ENCODE measurements at places on chromosomes 6 and 20.
A peak's percentile ranks its signal among the peaks of the same experiment; 100 is the strongest.

GRCh38 chr6:14459315-14459714 is 341.7 kb downstream of the CD83 start:
- peak; percentile 35 for DNase-seq

DNA sequence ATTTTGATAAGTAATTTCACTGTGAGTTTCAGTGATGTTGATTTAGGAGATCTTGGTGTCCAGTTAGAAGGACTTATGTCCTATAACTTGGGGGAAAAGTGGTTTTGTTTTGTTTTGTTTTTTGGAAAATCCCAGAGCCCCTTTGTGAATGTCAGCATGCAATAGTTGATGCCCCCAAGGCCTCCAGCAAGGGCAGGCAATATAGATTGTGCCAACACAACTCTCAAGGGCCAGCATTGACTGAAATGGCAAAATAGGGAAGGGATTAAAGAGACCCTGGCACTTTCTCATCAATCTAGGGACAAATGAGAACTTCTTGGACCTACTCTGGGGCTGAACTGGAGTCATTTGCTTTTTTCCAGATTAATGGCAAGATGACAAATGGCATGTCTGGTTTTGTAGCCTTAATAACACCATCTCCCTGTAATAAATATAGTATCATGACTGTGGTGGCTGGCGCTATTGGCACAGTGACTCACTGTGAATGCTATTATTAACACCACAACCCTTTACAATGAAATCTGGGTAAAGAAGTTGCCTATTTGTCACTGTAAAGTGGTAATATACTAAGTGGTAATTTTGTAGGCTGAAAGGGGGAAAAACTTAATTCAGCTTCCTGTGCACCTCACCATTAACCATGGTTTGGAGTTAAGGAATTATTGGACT is 51.8 kb downstream of the ABRACL start:
- peak; percentile 63 for DNase-seq

DNA sequence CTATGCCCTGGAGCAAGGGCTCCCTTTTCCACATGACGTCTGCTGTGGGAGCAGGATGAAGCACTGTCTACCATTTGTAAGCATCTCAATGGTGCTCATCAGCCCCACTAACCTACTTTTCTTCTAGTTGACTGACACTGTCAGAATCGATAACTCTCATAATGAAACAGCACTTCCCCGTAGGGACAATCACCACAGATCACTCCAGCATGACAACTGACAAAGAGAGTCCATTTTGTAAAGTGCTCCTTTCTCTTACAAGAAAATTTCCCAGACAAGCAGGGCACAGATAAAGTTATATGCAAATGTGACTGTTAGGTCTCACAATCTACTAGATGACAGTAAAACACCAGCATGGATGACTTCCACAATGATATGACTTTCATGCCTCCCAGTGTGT is 46.4 kb downstream of the HEBP2 start:
- no peak for DNase-seq

GRCh38 chr6:44123544-44123943 is 3.7 kb downstream of the MRPL14 start:
- DNase-seq, result no peak

GRCh38 chr20:3889489-3890397 is 556 bp downstream of the PANK2 start:
- no peak for DNase-seq

DNA sequence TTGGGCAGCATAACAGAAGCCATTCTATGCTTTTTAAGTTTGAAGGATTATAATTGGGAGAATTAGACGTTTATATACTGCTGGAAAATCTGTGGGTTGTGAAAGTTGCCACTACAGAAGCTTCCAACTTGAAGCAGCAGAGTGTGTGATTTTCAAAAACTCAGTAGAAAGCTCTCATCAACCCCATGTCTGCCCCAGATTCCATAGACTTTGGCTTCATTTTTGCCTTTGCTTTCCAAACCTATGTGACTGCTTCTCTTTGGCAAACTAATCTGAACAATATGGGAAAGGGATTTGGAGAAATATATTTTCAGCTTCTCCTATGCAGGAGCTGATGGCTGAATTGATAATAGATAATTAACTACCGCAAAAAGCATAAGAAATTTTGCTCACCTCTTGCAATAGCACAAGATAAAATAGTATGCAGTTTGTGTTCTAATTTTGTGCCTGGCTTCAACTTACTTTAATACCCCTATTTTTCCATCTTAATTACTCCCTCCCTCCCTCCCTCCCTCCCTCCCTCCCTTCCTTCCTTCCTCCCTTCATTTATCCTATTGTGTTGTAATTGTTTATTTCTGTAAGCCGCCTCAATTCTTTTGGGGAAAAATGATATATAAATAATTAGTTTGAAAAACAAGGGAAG is 214.1 kb upstream of the HS3ST5 start:
- DNase-seq, result no peak

- no peak for DNase-seq
These were observed 26.0 kb upstream of the MRGBP start for GRCh38 chr20:62770111-62770910.

DNA sequence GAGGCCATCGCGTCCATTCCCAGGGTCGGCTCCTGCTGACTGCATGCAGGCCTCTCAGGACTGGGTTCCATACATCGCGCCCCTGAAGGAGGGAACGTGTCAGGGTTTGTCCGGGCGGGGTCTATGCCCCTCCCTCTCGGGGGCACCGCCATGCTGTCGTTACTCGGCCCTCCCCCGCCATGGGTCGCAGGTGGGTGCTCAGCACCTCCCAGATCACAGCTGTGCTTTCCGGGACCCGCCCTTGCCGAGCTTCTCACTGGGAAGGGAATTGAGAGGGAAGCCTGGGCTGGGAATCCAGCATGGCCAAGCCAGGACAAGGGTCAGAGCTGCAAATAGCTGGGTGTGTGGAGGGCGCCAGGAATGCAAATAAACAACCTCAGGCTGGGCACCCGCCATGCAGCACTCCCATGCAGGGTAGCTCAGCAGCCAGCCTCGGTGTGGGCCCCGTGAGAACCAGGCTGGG is at the start of gene FRMD1:
Gene FRMD1 (minus strand): TSS at position 270 of the 463 bp plus-strand sequence. CDS start 118 bp downstream, at position 152.
- DNase-seq, result no peak

GRCh38 chr20:11467436-11467835 is 450.3 kb upstream of the BTBD3 start:
- DNase-seq, result peak; percentile 24

DNA sequence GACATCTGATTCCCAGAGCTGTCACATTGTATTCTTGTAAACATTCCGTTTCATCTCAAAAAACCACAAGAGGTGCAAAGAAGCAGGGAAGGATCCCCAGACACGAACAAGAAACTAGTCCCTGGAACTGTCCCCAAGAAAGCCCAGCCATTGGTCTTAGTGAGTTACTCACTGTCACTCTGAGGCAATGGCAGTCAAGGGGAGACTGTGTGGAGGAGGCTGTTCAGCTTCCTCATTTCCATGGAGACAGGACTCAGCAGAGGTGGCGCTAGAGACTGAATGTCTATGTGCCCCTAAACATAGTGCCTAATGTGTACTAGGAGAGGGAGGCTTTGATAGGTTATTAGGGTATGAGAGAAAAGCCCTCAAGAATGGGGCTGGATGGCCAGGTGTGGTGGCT is 11.1 kb downstream of the ULBP1 start:
- no peak for DNase-seq

- no peak for DNase-seq
These were observed 326.3 kb downstream of the RIMS1 start for GRCh38 chr6:72212686-72213085.

- no peak for DNase-seq
These were observed 131.8 kb downstream of the FOXA2 start for GRCh38 chr20:22452442-22453011.

- DNase-seq, result peak; percentile 41
These were observed at the start of gene SCRT2 for GRCh38 chr20:675453-676314. TSS of gene SCRT2 (minus strand) at chr20:675802. CDS start at chr20:675601, 201 bp downstream.

DNA sequence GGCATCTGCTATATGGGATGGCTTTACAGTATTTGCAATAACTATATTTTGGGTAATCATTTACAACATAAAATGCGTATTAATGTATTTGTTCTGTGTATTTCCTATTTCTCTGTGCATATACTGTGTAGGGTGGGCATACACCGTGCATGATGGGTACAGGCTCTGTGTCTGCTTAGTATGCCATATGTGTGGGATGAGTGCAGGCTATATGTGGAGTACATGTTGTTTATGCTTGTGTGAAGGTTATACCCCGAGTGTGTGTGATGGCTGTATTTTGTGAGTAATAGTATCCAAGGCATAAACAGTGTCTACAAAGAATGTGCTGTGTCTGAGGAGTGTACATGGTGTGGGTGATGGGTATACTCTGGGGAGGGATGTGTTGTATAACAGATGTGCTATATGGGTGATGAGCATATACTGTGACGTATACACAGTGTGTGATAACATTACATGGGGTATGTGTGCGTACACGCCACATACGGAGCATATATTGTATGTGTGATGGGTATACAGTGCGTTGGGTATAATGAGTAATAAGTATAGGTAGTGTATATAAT is 52.7 kb downstream of the CPXM1 start:
- DNase-seq, result no peak

DNA sequence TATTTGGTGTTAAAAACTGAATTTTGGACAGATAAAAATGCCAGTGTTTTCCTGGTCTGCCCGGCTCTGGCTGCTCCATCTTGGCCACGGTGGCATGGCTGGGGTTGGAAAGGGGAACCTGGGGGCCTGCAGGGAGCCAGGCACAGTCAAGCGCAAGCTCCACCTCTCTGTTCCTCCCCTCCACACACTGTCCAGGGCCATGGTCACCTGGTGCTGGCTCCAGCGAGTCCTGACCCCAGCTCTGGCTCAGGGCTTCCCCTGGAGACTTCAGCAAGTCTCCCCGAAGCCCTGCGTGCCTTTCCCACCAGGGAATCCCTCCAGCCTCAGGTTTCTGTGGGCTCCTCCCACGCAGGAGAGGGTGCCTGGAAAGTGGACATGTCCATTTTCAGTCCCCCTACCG is 298.5 kb downstream of the QKI start:
- DNase-seq, result no peak

GRCh38 chr6:126701676-126702560 is 362.0 kb downstream of the CENPW start:
- no peak for DNase-seq

DNA sequence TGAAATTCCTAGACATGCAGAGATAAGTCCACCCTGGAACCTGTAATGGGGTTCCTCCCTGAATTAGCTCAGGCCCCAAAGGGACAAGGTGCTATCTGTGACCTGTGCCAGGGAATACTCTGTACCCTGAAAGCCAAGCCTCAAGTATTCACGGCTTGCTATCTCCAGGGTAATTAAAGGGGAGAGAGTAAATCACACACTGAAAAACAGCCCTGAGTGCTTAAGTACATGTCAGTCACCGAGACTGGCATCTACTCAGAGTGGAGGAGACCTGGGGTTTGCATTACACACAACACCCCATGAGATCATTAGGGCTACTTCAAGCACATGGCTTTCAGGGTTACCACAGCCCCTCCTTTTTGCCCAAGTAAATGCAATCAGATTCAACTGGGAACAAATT is 188.1 kb downstream of the CD83 start:
- no peak for DNase-seq

GRCh38 chr6:43749461-43749860 is 20.6 kb upstream of the VEGFA start:
- DNase-seq, result no peak

DNA sequence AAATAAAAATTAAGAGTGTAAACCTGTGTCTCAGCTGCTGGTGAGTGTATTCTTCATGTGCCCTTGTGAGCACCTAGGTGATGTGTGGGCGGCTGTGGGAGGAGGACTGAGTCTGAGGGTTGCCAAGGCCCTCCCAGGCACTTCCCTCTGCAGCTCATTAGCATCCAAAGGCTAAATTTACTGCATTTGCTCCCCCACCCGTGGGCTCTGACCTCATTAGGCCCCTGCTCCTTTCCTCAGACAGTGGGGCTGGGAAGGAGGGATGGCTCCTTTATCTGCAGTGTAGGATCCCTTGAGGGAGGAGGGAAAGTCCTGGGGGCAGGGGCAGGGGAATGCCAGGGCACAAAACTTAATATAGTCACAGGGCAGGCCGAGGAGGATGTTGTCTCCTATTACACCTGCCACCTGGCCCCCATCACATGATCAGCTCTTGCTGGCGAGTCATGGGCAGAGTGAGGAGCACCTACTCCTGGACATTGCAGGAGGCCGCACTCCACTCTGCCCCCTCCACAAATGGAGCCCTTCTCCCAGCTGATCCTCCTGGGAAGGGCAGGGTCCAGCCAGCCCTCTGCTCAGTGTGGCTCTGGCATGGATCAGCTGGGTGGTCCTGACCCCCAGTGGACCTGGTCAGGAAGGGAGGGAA is 133.2 kb downstream of the MRPL14 start:
- no peak for DNase-seq

DNA sequence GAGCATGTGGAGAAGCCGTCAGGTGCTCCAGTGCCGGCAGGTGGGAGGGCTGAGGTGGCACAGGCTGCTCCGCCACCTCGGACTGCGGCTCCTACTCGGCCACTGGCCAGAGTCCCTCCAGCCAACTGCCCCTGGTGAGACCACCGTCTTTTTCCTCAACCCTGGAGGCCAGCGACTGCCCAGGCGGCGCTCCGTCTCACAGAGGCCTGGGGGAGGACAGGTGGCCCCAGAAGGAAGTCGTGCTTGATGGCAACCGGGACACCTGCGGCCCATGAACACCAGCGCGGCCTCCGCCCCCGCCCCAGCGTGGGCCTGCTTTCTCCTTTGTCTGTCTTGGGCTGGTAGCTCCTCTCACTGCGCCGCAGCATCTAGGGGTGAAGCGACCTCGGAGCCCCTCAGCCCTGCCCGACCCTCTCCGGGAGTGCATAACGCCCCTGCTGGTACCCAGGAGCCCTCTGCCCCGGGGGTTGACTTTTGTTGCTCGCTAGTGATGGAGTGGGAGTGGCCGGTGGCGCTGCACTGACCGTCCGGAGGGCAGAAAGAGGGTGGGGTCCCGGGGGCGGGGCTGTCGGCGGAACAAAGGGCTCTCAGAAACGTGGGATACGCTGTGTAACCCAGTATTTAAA is 706 bp upstream of the TUBB2B start:
- no peak for DNase-seq

DNA sequence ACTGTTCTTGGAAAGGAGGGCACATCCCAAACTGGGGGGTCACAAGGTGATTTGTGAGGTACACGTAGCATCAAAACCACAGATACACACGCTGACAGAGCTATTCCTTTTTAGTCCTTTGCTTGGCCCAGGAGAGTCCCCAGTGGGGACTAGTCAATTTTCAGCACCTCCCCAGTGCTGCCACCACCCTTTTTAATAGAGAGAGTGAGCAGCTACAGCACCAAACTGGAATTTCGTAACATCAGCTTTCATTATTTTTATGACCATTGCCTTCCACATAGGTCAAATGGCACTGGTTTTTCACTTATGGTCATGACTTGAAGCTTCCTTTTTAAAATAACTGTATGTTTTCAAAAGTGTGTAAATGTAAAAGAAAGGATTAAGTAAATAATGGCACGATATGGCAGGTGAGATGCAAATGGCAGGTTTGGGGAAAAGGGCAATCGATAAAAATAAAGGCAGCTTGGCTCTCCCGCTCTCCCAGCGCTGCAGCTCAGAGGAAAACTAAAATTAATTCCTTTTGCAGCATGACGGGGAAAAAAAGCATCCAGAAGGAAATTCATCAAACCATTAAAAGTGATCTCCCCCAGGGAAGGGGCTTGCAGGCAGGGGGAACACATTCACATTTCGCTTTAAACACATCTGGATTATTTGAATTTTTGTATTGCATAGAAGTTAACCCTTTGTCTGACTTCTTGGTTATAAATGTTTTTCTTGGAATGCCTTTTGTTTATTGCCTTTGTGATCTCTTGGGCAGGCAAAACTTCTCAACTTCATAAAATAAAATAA is 95.2 kb downstream of the ANKRD60 start:
- no peak for DNase-seq

- DNase-seq, result no peak
These were observed 670.6 kb downstream of the DHX35 start for GRCh38 chr20:39632757-39633156.

GRCh38 chr6:28643017-28643740 is 117.5 kb downstream of the GPX5 start:
- DNase-seq, result peak; percentile 71

- DNase-seq, result no peak
These were observed 544.3 kb downstream of the KIF16B start for GRCh38 chr20:16028923-16029322.

All from astrocyte (in vitro differentiated cells and primary cell).